ENCODE measurements at places on chromosomes 2 and 18. TPM values are rescaled to one million over a fixed set of nuclear protein-coding genes. Genes with fewer than 3 reads are reported as not detected.

The ALPI gene
- total RNA-seq, result not detected

The INPP5D gene
- total RNA-seq, result 1.3 TPM

The FRZB gene
- not detected for total RNA-seq

The REG3A gene
- not detected for total RNA-seq

The DPP4 gene
- total RNA-seq, result 0.25 TPM

The CYP26B1 gene
- 0.94 TPM for total RNA-seq

The EIF5B gene
- 26.2 TPM for total RNA-seq

The GKN1 gene
- 1.6 TPM for total RNA-seq

The GPR155 gene
- 2.2 TPM for total RNA-seq

The PECR gene
- 50.9 TPM for total RNA-seq

The CTAGE1 gene
- not detected for total RNA-seq

The LAMA3 gene
- 3.9 TPM for total RNA-seq

The ANO7 gene
- total RNA-seq, result 1.9 TPM

The SYT4 gene
- total RNA-seq, result not detected

The MARCO gene
- total RNA-seq, result not detected

The SRBD1 gene
- 12.6 TPM for total RNA-seq

The LCT gene
- total RNA-seq, result 0.02 TPM

The SFTPB gene
- total RNA-seq, result not detected

The NR4A2 gene
- 5.7 TPM for total RNA-seq

The SRD5A2 gene
- total RNA-seq, result 0.05 TPM

The MC5R gene
- total RNA-seq, result not detected

The ATP5F1A gene
- total RNA-seq, result 369 TPM

The HMSD gene
- total RNA-seq, result 0.81 TPM

The RGPD3 gene
- 0.05 TPM for total RNA-seq

The OTOS gene
- not detected for total RNA-seq

The DNAH7 gene
- total RNA-seq, result 0.20 TPM

The PID1 gene
- 24.8 TPM for total RNA-seq

The PARD3B gene
- 5.8 TPM for total RNA-seq

The RTP5 gene
- not detected for total RNA-seq

The ANAPC1 gene
- 105 TPM for total RNA-seq

The IRS1 gene
- 10.4 TPM for total RNA-seq

The PGAP1 gene
- total RNA-seq, result 11.1 TPM

The SIX3 gene
- 0.17 TPM for total RNA-seq

The NPPC gene
- not detected for total RNA-seq

The SLC4A5 gene
- 1.6 TPM for total RNA-seq

The SCTR gene
- total RNA-seq, result not detected

The RAMP1 gene
- 0.52 TPM for total RNA-seq

The CIDEA gene
- not detected for total RNA-seq

The SOCS6 gene
- 22.4 TPM for total RNA-seq

The FAM228B gene
- 2.5 TPM for total RNA-seq

The DYSF gene
- total RNA-seq, result 3.4 TPM

The CTNNA2 gene
- not detected for total RNA-seq

The TNS1 gene
- total RNA-seq, result not detected

The SKOR2 gene
- total RNA-seq, result not detected

The SLC9A4 gene
- not detected for total RNA-seq

The GNAL gene
- 8.6 TPM for total RNA-seq

The ERBB4 gene
- 0.32 TPM for total RNA-seq

The ALPP gene
- total RNA-seq, result not detected

The RASGRP3 gene
- total RNA-seq, result not detected

The PTH2R gene
- not detected for total RNA-seq

The FOXI3 gene
- total RNA-seq, result not detected

The TDRD15 gene
- total RNA-seq, result not detected

The OSBPL1A gene
- 23.6 TPM for total RNA-seq

The ABCG5 gene
- not detected for total RNA-seq

The ANKRD62 gene
- not detected for total RNA-seq

Data from NCI-H460 (cell line).